ENCODE measurements at places on chromosomes 5 and 9.
A peak's percentile ranks its signal among the peaks of the same experiment; 100 is the strongest.

DNA sequence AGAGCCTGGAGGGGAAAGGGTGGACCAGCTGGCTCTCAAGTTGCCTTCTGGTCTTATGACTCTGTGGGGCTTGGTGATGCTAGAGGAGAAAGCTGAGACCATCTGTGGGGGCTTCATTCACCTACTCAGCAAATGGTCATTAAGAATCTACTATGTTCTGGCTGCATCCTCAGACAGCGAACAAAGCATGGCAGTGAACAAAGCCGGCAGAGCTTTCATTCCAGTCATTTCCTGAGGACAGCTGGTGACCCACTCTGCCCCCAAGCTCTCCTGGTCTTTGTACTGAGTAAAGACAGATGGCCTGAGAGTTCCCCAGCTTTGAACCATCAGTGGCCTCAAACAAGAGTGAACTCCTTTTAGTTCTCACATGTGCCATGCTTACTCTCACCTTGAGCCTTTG is 48.0 kb downstream of the FGF1 start:
- no peak for DNase-seq

GRCh38 chr9:126703002-126703865 is 89.5 kb downstream of the LMX1B start:
- peak; percentile 8 for DNase-seq

DNA sequence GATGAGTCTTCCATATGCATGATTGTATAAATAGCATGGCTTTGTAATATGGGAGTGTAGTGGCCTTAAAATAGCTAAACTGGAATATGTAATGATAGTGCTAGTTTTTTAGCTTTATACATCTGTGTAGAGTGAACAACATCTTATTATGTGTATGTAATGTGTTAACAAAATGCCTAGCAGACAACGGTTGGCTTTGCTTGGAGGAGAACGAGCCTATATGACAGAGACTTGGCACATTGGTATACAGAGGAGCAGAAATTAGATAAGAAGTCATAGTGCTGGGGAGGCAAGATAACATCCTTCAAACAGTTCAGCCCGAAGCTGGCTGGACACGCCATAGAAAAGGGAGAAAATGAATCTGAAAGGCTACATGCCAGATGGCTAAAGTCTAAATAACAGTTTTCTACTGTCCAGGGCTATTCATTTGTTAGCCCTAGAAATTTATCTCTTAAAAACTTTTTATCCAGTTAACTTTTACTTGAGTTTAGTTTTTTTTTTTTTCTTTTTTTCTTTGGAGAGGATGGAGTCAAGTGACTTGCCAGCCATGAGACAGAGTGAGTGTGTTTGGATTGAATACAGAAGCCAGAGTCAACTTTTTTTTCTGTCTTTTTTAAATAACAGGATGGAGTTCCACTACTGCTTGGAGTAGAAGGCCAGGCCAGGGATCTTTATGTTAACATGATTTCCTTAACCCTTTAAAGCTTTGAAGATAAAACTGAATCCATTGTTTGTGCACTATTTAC is 214.4 kb upstream of the ACTBL2 start:
- DNase-seq = no peak

- DNase-seq = no peak
Measured at GRCh38 chr5:57527870-57528269, 45.3 kb upstream of the ACTBL2 start.

GRCh38 chr9:73200694-73201452 is 49.2 kb downstream of the ANXA1 start:
- DNase-seq = peak; percentile 40

DNA sequence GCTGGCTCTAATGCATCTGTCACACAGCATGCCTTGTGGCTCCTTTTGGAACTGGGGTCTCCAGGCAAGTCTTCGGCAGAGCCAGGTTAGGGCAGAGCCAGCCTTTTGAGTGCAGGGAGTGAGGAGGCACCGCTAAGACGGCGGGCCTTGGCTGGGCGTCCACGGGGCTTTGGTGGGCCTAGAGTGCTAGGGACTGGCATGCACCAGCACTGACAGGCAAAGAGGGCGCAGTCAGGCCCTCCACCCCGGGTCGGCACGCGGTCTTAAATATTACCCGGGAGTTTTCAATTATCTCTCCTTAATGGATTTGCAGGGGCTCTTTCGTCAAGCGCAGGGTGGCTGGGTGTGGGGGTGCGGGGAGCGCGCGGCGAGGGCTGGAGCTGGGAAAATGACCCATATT is 444.4 kb downstream of the SPATA31A7 start:
- DNase-seq = no peak

Measured in fibroblast of villous mesenchyme (primary cell).